ENCODE measurements at places on chromosomes 3 and 15.

- no peak for DNase-seq
Measured at GRCh38 chr3:66472313-66473134, 28.3 kb downstream of the LRIG1 start.

DNA sequence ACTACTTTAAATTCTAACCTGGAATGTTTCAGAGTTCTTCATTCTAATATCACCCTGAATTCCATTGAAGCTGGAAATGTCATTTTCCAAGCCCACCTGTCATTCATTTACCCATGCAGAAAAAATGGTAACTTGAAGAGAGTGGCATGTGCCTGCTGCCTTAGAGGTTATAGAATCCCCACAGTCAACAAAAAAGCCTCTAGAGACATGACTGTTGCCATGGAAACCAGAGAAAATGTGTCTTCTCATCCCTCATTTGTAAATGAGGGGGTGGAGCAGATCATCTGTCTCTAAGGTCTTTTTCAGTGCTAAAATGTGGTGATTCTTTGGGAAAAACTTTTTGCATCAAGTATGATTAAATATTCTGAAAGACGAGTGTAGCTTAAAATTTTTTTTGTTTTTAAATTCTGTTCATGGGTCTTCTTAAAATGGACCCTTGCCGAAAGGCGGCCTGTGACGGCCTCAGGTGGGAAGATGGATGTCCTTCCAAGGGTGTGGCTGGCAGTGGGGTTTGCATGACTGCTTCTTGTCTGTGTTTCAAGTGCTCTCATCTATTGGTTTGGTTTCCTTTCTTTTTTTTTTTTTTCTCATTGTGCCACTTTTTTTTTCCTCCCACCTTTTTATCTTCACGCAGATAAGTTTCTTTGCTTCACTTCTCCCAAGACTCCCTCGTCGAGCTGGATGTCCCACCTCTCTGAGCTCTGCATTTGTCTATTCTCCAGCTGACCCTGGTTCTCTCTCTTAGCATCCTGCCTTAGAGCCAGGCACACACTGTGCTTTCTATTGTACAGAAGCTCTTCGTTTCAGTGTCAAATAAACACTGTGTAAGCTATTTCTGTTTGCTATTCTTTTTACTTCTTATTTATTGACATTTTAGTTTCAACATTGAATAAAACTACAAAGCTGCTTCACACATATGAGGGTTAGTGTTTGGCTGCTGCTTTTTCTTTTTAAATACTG lies 23.0 kb downstream of the TPM1 start:
- DNase-seq: no peak

- DNase-seq: no peak
Measured at GRCh38 chr15:92733934-92734521, 78.5 kb upstream of the FAM174B start.

DNA sequence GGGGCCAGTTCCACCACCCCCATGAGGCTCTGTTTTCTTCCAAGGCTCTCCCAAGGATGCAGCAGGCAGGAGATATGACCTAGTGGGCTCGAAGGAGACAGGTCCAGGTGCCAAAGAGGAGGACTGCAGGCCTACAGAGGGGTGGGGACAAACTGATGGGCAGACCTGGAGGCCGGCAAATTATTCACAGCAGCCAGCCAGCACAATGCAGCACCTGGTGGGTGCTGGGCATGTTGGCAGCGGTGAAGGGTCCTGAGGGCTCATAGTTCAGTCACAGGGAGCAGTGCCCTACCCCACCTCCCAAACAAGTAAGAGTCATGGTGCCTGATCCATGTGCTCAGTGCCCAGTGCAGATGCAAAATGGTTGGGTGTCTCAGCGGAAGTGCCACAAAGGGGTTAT lies 171.7 kb downstream of the ABHD5 start:
- no peak for DNase-seq

GRCh38 chr3:134294302-134295280 lies 43.9 kb upstream of the RYK start:
- no peak for DNase-seq

GRCh38 chr3:10530241-10530640 lies 24.9 kb upstream of the ATP2B2 start:
- peak; percentile 18 for DNase-seq

Measured in left lobe of liver (tissue), 2 donors.